ENCODE measurements at places on chromosomes 12 and 14.

DNA sequence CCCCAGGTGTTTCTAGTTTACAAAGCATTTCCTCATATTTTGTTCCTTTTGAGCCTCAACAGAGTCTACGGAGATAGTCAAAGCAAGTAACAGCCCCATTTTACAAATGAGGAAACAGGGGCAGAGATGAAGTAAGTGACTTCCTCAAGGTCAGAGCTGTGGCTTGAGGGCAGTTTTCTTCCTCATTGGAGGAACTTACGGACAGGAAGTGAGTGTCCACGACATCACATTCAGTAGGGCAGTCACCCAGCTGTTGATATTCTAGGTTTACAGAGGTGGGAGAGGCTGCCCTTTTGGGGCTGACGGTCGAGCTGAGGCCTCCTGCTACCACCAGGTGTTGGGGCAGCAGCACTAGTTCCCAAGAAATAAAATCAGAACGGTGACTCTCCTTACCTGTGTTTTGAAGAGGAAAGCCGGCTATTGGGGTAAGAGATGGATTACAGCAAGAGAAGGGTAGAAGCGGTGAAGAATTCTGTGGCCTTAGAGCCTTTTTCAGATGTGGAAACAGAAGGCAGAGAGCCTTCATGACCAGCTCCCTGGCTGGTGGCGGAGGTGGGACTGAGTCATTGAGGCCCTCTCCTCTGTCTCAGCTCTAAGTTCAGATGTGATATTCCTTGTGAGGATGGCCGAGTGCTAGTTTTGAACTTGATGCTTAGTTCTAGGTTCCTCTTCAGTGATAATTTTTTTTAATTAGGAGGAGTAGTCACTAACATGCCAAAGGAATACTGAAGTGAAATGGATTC lies 41.7 kb downstream of the SUSD6 start:
- no peak for DNase-seq

DNA sequence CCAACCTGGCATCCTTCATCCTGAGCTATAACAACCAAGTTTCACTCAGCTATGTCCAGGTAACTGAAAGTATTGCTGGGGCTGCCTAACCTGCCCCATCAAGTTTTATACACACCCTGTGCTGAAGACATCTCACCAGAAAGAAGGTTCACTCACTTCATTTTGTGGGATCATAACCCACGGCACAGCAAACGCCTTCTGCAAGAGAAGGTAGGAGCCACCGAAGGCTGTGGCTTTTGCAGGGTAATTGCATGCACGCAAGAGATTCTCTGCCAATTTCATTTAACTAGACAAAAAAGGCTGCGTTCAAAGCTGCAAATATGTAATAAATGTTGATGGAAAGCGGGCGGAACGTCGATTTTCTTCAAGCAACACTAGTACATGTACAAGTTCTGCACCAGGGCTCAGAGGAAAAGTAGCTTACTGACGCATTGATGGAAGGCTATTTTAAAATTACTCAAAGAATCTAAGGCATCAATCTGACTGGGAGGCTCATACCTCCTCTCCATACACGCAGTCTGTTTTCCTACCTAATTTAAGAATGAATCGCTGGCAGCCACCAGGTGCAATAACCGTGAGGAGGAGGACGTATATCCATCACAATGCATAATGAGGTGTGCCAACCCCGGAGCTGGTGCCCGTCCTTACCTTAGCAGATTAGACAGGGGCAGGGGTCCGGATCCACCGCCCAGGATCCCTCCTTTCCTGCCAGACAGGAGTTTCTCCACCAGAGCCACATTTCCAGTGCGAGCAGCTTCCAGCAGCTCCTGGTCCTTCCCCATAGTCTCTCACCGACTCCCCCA lies 1.1 kb downstream of the ANKS1B start:
- peak; percentile 21 for DNase-seq

GRCh38 chr12:48978291-48978740 lies at the start of gene WNT1:
WNT1 (plus strand) TSS chr12:48978322; CDS start chr12:48978651, 329 bp downstream.
- DNase-seq, result no peak

- no peak for DNase-seq
Observed at GRCh38 chr12:52125476-52125900, 46.0 kb downstream of the SMIM41 start.

GRCh38 chr14:98724734-98725133 lies 547.3 kb downstream of the BCL11B start:
- DNase-seq, result no peak

DNA sequence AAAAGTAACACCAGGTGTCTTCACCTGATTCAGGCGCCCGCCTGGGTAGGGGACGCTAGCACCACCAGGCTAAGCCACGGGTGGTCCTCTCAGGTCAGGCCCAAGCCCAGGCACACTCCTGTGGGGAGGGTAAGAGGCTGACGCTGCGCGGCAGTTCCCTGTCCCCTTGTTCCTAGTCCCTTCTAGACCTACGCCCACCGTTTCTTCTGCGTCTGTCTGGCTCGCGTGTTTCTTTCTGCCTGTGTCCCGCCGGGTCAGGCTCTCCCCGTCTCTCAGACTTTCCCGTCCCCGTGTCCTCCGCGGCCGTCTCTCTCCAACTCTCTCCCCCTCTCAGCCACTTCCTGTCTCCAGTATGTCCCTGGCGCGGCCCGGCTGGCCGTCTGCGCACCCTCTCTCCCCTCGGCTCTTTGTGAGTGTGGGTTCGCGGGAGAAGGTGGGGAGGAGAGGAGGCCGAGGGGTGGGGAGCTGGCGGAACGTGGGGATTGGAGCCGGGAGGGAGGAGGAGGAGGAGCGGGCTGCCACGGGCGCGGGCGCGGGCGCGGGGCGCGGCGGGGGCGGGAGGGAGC lies 3.1 kb upstream of the TNS2 start:
- DNase-seq, result peak; percentile 93

DNA sequence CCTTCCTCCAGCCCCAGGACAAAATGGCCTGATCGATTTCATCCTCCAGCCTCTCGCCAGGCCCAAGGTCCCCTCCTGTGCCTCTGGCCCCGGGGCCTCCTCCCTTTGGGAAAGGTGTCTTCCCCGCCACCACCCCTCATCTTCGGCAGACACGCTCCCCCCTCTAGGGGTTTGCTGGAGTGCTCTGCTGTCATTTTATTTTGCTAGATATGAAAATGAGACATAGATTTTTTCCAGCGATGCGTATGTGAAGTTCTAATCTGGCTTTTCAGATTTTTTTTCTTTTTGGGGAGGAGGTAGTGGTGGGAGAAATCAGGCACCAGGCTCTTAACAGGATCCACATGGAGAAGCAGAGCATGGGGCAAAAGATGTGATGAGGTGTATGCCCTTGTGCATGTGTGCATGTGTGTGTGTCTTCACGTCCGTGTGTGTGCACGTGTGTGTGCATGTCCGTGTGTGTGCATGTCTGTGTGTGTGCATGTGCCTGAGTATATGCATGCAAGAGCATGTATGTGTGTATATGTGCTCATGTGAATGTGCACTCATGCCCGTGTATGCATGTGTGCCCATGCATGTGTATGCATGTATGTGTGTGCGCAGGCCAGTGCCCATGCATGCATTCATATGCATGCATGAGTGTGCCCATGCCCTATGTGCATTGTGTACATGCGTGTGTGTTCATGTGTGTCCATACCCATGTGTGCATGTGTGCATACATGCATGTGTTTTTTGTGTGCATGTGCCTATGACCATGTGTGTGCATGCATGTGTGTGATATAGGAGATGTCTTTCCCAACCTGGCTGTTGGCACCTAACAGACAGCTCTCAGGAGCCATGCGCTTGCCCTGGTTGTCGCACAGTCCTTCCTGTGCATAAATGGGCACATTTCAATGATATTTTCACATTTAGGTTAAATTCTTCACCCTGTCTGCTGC lies 203.0 kb downstream of the RBM19 start:
- DNase-seq, result no peak

- no peak for DNase-seq
Observed at GRCh38 chr14:32324601-32325000, 4.5 kb upstream of the AKAP6 start.

GRCh38 chr12:46150735-46151134 lies 118.1 kb downstream of the SLC38A1 start:
- no peak for DNase-seq

- no peak for DNase-seq
Observed at GRCh38 chr12:90987520-90987919, 17.3 kb downstream of the EPYC start.

GRCh38 chr12:98803468-98804209 lies 158.5 kb downstream of the APAF1 start:
- no peak for DNase-seq

DNA sequence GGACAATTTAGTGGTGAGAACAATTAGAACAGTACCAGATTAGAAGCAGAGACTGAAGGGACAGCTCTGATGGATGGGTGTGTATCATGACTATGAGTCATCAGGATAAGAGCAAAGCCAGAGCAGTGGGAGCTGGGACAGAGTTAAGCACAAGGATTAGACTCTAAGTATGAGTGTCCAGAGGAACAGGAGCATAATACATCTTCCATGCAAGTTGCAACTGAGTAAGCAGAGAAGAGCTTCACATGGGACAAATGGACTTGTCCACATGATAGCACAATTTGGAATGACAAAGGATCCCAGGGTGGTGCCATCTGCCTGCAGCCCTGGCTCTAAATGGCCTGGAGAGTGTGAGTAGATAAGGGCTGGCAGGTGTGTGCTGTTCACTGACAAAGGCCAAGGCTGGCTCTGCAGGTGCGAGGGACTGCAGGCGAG lies 226.4 kb upstream of the CAND1 start:
- DNase-seq, result no peak

DNA sequence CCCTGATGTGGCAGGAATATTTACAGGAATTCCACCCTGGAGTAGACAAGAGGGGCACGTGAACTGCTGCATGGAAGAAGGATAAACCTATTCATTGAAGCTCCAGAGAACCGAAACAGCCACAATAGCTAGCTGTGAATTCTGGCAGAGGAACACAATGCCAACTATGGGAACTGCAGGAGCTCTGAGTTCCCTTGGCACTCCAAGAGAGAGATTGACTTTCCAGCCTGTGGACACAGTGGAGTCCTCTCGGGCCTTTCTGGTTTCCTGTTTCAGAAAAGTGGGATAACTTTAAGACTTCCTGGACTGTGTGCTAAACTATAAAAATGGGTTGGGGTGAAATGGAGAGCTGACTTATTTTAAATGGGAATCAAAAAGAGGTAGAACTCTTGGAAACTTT lies 11.9 kb downstream of the CACNA2D4 start:
- DNase-seq, result no peak

DNA sequence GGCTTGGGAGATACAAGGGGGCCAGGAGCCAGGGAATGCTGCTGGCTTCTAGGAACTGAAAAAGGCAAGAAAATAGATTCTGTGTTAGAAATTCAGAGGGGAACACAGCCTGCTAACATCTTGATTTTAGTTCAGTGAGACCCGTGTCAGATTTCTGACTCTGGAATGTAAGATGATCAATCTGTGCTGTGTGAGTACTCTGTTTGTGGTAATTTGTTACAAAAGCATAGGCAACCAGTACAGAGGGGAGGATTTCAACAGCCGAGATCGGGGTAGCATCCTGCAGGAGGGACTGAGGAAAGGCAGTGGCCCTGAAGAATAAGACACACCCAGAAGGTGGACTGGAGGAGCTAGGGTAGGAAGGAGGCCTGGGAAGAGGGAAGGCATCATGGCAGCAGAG lies 410.0 kb upstream of the CCDC196 start:
- no peak for DNase-seq

- DNase-seq, result no peak
Observed at GRCh38 chr14:63993992-63994391, 141.2 kb downstream of the SYNE2 start.

GRCh38 chr12:80632835-80633234 lies 74.6 kb upstream of the MYF6 start:
- no peak for DNase-seq

DNA sequence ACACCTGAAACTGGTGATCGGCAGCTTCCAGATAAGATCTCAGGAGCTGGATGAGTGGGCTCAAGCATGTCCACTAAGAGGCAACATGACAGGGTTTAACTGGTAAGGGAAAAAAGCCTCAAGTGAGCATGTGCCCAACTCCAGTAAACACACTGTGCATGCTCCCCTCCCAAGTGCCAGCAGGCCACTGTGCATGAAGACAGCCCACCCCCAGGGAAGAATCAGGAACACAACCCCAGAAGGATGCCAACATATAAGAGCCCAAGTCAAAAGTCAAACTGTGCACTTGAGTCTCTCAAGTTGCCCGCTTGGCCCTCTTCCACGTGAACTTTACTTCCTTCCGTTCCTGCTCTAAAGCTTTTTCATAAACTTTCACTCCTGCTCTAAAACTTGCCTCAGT lies 311.3 kb upstream of the PRKD1 start:
- DNase-seq, result no peak

GRCh38 chr12:108955225-108955835 lies 65.5 kb downstream of the SVOP start:
- DNase-seq, result no peak

DNA sequence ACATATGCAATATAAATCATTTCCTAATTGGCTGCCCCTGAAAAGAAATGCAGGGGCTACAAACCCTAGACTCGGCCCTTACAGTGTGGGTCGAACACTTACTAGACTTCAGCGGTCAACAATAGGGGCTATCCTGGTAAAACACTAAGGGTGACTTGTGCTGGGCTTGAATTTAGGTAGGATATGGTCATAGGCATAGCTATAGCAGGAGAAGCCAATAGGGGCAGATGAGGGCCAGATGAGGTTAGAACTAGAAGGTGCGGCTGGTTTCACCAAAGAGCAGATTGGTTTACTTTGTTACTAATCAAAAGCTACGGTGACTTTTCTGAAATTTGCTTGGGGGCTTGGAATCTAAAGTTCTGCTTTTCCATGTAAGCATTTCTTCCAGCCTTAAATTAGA lies 282.3 kb upstream of the DIO2 start:
- no peak for DNase-seq

DNA sequence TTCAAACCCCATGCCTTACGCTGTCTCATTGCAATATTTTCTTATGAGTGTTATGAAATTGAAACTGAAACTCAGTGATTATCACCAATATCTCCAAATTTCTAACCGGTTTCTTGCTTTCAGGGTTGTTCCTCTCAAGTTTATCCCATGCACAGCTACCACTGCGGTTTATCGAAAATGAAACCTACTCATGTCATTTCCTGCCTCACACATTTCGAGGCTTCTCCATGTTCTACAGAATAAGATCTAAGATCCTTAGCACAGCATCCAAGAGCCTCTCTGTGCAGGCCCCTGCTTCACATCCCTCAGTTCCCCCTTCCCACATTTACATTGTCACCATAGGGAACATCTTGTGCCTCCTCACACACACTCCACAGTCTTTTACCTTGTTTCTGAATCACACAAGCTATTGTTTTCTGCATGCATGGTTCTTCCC lies 45.5 kb upstream of the FAR2 start:
- no peak for DNase-seq

Measured in ovary (tissue), 10 donors.